ENCODE measurements at places on chromosomes 1 and 21.

DNA sequence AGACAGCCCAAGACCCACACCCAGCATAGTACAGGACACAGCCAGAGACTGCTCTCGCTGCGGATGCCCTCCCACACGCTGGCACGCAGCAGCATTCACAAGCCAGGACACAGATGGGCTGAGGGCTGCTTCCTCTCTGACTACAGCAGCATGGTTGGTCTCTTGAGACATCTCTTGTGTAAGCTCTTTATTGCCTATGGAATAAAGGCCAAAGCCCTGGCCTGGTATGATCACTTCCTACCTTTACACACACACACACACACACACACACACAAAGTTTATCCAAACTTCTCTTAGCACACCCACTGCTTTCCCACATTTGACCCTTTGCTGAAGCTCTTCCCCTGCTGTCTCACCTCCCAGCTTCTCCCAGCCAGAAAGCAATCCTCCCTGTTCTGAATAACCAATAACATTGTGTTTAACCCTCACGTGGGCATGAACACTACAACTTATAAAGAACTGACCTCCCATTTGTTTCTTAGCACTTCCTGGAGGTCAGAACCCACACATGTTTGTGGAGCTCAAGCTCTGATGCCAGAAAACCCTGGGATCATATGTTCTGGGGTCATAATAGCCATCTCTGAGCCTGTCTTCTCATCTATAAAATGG, 1.2 kb upstream of the LUZP1 start:
- peak; percentile 63 for DNase-seq

GRCh38 chr1:31040038-31040437, 25.5 kb downstream of the PUM1 start:
- no peak for DNase-seq

GRCh38 chr1:111894497-111894896, 95.0 kb downstream of the KCND3 start:
- DNase-seq: no peak

DNA sequence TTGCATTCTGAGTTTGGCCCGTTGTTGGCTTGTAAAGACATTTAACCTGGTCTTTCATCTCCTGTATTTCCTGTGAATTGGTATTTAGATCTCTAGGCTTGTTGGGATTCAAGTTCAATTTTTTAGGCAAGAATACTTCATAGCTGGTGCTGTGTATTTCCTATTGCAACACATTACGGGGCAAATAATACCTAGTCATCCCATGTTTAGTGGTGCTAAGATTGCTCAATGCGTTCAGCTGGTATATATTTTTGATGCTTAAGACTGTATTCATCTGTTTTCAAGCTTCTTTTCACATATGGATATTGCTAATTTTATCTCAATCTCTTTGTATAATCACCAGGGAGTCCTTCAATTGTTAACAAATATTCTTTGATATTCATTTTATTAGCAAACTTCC, 87.5 kb upstream of the ZBTB18 start:
- no peak for DNase-seq
